NCI-H82 (cell line): ENCODE measurements at places on chromosomes 2 and 18.

GRCh38 chr2:72694715-72695496 lies 130.9 kb downstream of the EXOC6B start:
- no peak for DNase-seq

- DNase-seq, result no peak
These were observed 26.1 kb upstream of the AP1S3 start for GRCh38 chr2:223863491-223863890.

GRCh38 chr2:5535301-5535700 lies 156.9 kb upstream of the SOX11 start:
- no peak for DNase-seq

DNA sequence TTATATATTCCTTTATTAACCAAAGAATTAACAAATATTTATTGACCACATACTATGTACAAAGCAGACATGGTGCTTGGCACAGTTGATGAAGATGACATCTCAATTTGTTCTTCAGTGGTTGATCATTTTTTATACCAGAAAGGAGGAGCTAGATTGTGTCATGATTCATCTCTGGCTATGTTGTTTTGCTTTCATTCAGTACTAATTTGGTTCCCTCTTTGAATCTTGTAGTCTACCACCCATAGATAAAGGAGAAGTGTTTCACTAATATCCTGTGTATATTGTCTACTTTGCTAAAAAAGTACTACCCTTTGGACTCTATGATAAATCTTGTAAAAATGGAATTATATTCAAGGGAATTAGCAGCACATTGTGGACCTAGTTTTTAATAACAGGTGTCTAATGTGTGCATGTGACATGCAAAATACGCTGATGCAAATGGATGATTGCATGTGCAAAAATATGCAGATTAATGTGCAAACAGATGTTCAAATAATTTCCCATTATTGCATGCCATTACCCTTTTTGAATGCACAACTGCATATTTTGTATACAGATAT lies 313.2 kb upstream of the ZEB2 start:
- no peak for DNase-seq

DNA sequence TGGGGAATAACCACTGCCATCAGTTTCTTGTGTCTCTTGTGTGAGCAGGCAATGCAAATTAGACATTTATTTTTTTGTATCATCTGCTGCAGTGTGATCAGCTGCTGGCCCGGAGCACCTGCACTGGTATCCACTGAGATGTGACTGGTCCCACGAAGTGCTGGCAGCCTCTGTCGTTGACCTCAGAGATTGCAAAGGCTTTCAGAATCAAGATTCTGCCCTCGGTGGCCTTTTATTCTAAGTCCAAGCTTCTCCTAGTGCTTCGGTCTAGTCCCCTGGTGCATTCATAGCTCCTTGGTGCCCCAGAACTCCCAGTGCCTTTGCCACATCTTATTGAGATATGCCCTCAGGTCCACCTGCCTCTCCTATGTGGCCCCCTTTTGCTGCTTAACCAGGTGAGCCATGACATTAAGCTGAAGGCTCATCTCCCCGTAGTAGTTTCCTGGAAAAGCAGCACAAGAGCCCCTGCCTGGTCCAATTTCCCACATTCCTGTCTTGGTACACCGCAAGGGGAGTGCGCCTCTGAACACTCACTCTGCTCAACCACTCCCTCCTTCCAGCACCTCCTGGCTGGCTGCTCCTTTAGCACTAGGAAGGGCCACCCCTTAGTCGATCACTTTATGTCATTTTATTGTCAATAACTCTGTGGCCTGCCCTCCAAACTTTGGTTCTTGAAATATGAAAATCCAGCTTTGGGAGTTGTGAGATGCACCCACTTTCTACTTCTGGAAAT lies 27.1 kb upstream of the MARCO start:
- DNase-seq, result no peak

GRCh38 chr2:20378891-20379519 lies 28.4 kb upstream of the PUM2 start:
- DNase-seq, result peak; percentile 80

GRCh38 chr2:118061135-118061955 lies 26.9 kb upstream of the INSIG2 start:
- DNase-seq, result peak; percentile 26

DNA sequence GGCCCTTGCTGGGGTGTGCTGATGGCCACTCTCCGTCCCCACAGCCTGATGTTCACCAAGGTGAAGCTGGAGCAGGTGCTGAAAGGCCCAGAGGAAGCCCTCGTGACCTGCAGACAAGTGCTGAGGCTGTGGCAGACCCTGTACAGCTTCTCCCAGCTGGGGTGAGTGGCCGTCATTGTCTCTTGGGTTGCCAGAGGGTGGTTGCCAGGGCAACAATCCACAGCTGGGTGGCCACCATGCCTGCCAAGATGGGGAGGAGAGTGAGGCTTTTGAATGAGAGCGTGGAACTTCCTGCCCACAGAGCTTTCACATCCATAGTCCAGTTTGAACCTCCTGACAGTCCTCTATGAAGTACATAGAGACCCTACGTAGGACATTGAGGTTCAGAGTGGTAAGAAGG lies 108.8 kb downstream of the STPG4 start:
- DNase-seq, result no peak

DNA sequence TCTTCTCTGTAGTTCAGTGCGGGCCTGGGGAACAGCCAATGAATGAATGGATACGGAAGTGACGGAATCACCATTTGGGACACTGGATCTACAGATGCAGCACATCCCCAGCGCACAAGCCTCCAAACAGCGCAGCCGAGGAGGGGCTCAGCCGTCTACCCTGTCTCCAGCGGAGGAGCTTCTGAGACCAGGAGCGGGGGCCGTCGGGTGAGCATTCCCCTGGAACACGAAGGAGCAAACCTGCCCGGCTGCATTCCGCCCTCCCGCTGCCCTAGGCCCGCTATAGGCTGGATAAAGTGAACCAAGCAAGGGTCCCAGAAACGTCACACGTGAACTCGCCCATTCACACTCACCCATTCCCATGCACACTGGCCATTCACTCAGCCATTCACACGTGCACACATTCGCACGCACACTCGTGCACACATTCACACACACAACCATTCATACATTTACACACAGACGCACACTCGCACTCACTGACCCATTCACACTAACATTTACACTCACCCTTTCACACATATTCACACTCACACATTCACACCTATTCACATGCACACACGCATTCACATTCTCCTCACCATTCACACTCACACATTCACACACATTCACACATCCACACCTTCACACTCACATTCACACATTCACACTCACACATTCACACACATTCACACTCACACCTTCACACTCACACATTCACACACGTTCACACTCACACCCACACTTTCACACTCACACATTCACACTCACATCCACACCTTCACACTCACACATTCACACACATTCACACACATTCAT lies 63.4 kb downstream of the BIN1 start:
- no peak for DNase-seq

DNA sequence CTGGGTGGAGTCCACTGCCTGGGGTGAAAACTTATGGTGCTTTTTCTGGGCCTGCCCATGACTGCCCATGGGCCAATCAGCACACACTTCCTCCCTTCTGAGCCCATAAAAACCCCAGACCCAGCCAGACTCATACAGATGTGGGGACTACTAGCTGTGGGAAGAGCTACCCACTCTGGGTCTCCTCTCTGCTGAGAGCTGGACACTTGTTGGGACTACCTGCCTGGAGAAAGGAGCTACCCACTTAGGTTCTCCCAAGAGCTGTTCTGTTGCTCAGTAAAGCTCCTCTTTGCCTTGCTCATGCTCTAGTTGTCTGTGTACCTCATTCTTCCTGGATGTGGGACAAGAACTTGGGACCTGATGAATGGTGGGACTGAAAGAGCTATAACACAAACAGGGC lies 119.6 kb upstream of the SLC38A11 start:
- no peak for DNase-seq

- DNase-seq, result no peak
These were observed 103.1 kb downstream of the MSTN start for GRCh38 chr2:189959450-189959849.

DNA sequence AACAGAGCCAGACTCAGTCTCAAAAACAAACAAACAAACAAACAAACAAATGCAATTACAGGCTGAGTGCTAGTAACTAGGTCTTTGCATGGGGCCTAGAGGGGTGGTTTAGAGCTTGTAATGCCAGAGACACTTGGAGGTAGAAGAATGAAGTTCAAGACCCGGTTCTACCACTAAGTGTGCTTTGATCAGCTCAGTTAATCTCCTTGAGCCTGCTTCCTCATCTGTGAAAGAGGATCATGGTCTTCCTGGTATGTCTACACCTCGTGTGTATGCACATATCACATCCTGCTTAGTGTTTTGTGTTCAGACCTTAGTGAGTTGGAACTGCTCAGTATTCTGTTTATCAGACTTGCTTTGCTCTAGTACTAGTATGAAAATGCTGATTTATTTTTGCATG lies 4.8 kb upstream of the ATP6V1C2 start:
- peak; percentile 77 for DNase-seq

DNA sequence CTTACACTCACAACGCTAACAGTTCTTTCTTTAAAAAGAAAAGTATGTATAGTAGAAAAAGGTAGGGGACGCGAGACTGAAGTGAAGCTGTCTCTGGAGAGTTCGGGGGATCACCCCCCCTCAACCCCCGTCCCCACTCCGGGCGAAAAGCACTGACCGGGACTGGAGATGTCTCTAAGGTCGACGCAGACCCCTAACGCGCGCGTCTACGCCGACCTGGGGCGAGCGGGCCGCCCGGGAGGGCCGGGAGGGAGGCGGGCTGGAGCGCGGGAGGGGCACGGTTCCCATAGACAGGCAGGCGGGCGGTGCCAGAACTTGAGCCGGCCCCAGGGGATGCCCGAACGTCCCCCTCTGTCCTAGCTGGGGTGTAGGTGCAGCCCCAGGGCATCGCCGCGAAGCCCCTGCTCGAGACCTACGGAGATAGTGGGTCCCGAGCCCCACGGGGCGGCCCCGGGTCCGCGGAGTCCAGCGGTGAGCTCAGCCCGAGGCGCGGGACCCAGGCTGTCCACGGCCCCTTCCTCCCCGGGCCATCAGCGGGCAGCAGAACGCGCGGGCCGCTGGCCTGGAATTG lies 82.2 kb downstream of the CHRNA1 start:
- peak; percentile 50 for DNase-seq

GRCh38 chr2:159558479-159558878 lies 57.9 kb downstream of the BAZ2B start:
- DNase-seq, result no peak

DNA sequence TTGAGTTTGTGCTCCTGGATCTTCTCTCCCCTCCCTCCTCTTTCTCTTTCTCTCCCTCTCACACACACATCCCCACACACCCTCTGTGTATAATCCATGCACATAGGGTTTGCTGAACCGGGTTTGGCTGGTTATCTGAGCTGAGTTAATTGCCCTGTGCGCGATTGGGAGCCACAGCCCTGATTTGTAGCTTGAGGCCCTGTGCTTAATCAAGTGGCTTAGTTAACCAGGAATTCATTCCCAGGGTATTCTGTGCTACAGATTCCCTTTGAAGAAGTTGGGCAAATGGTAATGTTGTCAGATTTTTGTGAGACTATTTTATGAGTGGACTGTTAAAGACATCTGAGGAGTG lies 6.2 kb downstream of the PARD3B start:
- DNase-seq, result no peak

DNA sequence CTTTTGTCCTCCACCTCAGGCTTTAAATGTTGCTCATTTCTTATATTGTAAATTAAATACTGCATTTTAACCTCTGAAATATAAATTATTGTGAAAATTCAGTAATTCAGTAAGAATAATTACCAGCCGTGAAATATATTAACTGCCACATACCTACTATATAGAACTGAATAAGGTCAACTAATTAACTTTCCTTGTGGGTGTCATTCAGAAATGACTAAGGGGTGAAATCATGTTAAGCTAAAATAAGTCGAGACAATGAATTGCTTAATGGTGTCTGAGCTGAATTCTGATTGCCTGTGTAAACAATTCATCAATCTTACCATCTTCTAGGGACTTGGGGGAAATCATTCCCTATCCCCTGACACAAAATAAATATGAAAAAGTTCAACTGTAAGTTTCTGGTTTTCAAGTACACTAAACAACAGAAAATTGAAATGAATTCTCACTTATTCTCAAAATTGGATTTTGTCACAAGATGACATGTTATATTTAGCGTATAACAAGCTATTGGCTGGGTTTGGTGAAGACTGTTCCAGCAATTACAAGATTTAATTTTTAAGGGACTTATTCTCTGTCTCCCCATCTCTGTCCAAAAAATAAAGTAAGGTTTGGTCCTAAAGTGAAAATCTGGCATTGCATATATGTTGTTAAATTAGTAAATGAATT lies 255.1 kb downstream of the METTL4 start:
- DNase-seq, result no peak

DNA sequence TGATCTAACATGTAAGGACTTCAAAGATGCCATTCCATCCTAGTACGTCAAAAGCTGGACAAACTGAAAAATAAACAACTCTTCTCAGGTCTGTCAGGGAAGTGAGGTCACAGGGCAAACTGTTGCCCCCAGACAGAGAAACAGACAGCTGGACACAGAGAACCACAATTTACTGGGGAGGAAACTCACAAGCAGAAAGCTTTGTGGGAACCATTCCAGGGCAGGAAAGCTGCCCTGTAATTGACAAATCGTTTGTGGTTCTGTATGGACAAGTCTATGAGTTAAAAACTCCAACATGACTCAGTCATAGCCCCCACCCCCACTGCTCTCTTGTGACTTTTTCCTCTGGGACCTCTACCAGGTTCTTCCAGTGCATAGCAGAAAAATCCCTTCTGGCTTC lies 28.4 kb downstream of the MCEE start:
- no peak for DNase-seq

DNA sequence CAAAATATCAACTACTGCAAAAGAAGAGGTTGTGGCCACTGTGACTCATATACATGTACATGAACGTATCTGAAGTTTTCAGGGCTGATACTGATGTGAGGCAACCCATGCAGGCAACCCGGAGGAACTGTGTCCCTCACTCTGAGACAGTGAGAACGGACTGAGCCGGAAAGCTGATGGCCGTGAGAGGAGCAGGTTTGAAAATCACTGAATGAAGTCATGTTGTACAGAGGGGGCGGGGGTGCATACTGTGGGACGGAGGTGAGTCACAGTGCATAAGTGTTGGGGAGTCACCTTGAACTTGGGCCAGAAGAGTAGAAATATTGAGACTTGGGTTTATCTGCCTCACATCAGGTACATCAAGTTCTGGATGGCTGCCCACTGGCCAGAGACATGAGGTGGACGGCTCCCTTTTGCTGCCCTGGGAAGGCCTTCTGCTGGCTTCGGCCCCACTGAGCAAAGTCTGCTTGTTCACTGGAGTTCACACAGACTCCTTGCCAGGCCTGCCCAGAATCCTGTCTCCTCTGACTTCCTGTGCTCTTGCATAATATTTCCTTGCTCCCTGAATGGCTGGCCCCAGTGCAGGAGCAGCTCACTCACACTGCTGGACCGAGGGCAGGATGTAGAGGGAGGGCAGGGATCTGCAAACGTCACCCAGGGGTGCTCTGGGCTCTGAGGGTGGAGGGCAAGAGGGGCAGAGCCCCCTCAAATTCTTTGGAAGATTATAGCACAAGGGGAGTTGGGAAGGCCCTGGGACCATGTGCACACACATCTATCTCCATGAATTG lies 18.1 kb downstream of the EPAS1 start:
- DNase-seq, result no peak

GRCh38 chr18:13808294-13809042 lies 15.5 kb upstream of the MC5R start:
- no peak for DNase-seq
